ENCODE measurements at places on chromosomes 2 and 18.

- no peak for DNase-seq
These were observed 28.7 kb downstream of the SMAD2 start for GRCh38 chr18:47901624-47902362.

- no peak for DNase-seq
These were observed 1.8 kb downstream of the BOK start for GRCh38 chr2:241560162-241560882.

GRCh38 chr18:3703732-3704176 is 253.8 kb downstream of the TGIF1 start:
- no peak for DNase-seq

DNA sequence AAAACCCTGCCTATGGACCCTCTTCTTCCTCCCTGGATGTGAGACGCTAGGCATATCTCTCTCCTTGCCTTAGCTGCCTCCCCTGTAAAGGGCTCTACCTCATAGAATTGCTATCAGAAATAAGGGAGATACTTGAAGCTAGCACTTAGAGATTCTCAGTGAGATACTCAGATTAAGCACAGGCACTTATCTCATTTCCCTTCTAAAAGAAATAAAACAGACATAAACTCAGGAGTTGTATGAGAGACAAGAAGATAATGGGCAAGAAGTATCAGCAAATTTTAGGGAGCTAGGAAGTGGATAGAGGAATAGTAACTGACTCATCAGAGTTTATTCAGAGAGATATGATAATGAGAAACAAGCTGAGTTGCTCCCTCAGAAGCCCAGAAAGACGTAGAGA is 131.0 kb downstream of the SP3 start:
- DNase-seq: no peak

DNA sequence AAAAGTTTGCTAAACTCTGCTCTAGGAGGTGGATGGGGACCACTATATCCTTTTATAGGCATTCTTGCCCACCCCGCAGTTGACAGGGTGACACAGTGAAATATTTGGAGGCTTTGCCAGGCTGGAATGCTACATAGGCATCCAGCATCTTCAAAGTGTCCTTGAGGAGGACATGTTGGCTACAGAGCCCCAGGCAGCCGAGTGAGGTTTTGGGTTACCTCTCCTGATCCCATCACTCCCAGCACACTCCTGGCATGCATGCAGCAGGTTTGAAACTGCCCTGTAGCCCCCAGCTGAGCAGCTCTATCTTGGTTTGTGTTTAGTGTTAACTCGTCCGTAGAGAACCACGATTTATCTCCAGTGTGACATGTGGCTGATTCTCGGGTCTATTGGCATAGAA is 7.3 kb downstream of the FOSL2 start:
- no peak for DNase-seq

- DNase-seq: no peak
These were observed 12.5 kb upstream of the PAX8 start for GRCh38 chr2:113291191-113291590.

DNA sequence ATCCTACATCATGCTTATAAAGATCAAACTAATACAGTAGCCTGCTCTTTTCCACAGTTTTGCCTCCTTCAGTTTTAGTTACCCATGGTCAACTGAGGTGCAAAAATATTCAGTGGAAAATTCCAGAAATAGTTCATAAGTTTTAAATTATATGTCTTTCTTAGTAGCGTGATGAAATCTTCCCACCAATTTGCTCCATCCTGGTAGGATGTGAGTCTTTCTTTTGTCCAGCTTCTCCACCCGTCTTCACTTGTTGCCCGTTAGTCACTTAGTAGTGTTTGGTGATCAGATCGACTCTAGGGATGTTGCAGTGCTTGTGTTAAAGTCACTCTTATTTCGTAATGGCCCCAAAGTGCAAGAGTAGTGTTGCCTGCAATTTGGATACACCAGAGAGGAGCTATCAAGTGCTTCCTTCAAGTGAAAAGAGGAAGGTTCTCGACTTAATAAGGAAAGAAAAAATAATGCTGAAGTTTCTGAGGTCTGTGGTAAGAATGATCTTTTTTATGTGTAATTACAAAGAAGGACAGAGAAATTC is 57.0 kb downstream of the CEP192 start:
- DNase-seq: no peak

DNA sequence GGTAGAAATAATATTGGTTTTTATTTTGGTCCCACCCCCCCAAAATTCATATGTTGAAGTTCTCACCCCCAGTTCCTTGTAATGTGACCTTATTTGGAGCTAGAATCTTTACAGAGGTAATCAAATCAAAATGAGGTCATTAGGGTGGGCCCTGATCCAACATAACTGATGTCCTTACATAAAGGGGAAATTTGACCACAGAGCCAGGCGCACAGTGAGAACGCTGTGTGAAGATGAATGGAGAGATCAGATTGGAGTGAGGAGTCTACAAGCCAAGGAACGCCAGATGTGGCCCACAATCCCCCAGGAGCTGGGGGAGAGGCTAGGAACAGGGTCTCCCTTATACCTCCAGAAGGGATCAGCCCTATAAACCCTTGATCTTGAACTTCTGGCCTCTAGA is 31.6 kb upstream of the TRIB2 start:
- DNase-seq: no peak

DNA sequence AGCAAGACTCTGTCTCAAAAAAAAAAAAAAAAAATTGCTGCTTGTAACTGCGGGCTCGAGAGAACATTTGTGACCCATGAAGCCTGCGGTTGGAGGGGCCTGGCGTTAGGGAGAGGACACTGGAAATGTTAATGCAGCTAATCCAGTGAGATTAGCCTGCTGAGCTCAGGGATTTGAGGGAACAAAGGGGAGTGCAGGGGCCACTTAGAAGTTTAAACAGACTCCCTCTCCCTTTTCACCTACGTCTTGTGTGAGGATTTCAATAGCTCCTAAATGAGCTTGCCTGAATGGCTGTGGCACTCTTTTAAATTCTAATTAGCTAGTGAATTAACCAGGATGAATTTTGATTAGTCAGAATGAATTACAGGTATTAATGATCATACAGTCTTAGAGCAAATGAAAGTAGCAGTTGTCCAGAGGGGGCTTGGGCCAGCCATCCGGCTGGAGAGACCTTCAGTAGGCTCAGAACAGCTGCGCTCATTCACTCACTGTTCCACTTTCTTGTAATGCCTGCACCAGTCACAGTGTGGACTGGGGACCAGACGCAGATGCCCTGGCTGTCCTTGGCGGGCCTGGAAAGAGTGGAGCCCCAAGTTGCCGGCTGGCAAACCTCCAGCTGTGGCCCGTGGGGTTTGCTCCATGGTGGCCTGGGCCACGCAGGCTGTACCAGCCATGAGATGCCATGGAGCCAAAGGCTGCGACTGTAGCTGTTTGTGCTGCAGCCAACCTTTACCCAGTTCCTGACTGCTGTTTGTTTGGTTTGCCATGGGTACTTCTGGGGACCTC is 20.8 kb downstream of the LDLRAD4 start:
- no peak for DNase-seq

DNA sequence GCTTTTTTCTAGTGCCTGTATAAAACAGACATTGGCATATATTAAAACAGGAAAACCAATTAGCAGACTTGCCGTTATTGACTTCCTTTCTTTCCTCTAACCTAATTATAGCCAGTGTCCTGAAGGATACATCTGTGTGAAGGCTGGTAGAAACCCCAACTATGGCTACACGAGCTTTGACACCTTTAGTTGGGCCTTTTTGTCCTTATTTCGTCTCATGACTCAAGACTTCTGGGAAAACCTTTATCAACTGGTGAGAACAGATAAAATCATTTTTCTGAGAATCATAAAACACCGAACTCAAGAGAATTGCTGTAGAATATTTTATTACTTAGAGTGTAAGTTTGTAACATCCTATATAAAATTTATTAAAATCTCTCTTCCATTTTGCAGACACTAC is 74.3 kb downstream of the SCN2A start:
- no peak for DNase-seq

DNA sequence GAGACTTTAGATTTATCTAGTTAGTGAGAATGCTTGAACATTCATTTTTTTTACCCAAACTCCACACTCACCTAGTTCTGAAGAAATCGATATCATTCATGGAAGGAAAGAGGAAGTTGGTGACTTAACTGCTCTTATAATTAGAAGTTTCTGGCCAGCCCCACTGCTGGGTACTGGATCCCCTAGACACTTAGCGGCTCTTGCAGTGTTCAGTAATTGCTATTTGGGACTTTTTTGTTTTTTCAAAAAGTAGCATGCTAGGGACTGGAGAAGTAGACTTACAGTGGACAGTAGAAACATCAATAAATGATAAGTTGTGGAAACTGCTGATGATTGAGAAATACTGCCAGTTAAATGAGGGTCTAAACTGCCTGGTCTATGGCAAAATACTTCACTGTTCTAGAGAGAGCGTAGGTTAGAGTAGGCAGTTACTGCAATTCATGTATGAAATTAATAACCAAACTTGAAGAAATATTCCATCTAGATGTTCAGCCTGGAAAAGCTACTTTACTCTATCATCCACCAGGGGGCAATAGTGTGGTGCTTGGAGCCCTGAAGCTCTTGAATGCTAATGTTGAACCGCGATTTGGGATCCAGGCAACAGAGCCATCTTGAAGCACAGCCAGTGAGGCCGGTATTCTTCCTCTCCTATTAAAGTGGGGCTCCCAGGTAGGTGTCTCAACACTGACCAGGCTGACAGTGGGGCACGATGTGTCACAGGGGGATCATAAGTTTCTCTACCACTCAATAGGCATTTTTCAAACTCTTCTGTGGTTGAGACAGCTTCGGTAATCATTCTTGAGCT is 146.1 kb upstream of the SESTD1 start:
- no peak for DNase-seq

DNA sequence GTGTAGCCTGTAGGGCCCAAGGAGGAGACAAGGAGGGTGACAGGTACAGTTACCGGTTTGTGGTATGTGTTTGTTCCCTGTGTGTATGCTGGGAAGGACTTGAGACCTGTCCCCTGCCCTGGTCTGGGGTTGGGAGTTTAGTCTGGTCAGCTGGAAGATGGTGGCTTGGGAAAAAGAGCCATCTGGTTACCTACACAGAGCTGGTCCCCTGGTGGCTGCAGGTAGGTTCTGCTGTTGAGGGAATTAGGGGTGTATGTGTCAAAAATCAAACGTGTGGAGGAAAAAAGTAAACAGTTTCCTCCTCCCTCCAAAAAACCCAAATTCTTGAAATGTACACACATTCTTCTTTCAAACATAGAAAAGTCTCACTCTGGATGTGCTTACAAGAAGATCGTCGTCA is 24.3 kb downstream of the PTMA start:
- no peak for DNase-seq

GRCh38 chr2:238030422-238031155 is 30.2 kb upstream of the SCLY start:
- DNase-seq: no peak

DNA sequence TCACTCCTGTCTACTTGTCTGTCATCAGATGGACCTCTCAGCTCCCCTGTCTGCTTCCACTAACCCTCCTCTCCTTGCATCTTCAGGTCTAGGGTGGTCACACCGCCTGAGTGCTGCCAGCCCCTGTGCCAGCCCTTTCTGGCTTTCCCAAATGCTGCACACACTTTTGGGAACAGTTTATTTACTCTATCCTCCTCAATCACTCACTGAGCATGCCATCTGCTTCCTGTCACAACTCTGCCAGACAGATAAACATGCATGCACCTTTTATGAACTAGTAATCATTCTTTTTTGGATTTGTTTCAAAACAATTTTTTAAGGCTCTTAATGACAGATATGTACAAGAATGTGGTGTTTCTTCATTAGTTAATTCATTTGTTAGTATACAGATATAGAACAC is 56.3 kb upstream of the CCDC195 start:
- no peak for DNase-seq

DNA sequence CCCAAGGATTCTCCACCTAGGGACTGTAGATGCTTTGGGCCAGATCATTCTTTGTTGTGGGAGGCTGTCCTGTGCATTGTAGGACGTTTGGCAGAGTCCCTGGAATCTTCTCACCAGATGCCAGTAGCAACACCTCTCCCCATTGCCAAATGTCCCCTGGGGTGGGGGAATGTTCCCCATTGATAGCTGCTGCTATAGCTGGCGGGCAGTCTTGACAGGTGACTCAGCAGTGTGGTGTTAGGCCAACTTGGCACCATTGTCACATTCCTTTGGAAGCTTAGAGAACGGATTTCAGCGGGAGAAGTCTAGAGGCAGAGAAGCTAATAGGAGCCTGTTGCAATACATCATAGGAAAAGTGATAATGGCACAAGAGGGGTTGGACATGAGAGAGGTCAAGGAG is 495.7 kb upstream of the SMIM21 start:
- DNase-seq: no peak

GRCh38 chr2:172843266-172843582 is 107.6 kb downstream of the RAPGEF4 start:
- DNase-seq: no peak

Measured in stimulated activated CD4-positive, alpha-beta T cell treated with anti-CD3 and anti-CD28 coated beads, TNF-alpha, amount 100 ng/mL, for 24 hours (primary cell).